ENCODE measurements at places on chromosomes 6 and 20.
A peak's percentile ranks its signal among the peaks of the same experiment; 100 is the strongest.

DNA sequence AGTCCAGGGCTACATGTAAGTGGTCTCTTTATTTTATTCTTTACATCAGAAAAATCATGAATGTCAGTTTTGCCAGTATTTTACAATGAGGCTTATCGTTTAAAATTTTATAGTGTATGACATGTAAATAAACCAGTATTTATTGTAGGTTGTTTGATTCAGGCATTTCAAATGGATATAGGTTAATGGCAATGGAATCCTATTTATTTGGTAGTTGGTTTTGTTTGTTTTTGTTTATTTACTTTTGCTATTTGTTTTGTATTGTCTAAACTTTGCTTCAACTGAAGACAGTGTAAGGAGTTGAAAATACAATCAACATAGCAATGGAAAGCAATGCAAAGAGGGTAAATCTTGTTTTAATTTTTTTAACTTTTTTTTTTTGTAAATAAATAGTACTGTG lies 119.0 kb upstream of the SAMD5 start:
- no peak for DNase-seq

GRCh38 chr20:53223626-53224172 lies 251.5 kb downstream of the TSHZ2 start:
- peak; percentile 48 for DNase-seq

DNA sequence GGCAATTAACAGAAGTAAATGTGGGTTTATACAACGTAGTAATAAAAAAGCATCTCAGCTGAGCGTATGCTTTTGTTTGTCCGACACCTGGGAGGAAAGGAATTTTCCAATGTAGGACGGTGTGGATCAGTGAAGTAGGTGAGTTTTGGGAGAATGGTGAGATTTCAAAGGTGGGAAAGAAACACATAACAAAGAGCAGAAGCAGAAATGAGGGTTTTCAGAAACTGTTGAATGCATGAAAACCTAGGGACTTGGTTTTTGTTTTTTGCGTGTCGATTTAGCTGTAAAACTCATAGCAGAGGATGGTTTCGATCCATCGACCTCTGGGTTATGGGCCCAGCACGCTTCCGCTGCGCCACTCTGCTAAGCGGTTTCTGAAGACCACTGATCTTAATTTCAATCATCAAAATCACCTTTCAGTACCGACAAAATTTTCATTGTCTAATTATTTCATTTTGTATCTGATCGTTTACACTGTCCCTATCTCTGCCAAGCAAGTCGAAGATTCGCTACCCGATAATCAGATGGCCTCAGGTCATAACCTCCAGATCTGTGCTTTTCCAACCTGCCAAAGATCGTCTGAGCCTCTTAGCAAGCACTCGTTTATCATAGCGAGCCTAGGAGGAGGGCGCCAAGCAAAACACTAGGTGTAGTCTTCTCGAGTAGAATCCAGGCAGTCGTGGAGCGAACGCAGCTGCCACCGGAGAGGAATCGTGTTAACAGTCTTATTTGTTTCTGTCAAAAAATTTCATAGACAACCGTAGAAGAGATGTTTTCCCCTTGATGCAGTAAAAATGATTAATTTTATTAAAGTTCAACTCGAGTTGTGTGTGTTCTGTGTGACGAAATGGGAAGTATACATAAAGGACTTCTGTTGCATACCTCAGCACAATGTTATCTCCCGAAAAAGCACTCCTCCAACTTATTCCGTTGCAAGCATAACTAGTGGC lies 20.9 kb upstream of the POM121L2 start:
- DNase-seq, result peak; percentile 60

- DNase-seq, result no peak
These were observed 3.2 kb downstream of the TTLL2 start for GRCh38 chr6:167328086-167328485.

DNA sequence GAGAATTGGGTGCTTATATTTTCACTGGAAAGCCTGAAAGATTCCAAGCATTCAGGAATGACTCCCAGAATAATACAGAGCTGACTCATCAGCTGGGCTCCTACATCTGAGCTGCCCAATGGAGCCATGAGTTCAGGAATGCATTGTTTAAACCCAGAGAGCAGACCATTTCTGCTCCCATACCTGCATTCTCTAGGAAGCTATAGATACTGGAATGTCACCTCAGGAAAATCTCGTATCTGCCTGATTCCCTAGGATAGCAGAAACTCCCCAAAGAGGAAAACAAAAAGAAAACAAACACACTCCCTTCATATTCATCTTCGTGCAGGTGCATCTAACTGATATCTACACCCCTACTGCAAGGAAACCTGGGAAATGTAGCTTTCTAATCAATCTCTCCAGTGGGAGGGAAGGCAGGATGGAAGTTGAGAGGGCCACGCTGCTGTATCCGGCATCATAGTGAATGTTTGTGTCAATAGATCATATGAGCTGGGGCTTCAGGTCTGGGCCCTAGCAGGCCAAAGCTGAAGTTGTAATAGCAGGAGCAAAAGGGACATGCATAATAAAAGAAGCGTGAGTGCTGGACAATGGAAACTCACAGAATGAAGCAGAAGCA lies 8.2 kb upstream of the SLC2A12 start:
- DNase-seq, result peak; percentile 82

- DNase-seq, result peak; percentile 62
These were observed 77.5 kb downstream of the CAP2 start for GRCh38 chr6:17470938-17471327.

GRCh38 chr20:52959125-52959524 lies 13.0 kb upstream of the TSHZ2 start:
- DNase-seq, result peak; percentile 84

- no peak for DNase-seq
These were observed 443.1 kb upstream of the OPRM1 start for GRCh38 chr6:153595903-153596302.

DNA sequence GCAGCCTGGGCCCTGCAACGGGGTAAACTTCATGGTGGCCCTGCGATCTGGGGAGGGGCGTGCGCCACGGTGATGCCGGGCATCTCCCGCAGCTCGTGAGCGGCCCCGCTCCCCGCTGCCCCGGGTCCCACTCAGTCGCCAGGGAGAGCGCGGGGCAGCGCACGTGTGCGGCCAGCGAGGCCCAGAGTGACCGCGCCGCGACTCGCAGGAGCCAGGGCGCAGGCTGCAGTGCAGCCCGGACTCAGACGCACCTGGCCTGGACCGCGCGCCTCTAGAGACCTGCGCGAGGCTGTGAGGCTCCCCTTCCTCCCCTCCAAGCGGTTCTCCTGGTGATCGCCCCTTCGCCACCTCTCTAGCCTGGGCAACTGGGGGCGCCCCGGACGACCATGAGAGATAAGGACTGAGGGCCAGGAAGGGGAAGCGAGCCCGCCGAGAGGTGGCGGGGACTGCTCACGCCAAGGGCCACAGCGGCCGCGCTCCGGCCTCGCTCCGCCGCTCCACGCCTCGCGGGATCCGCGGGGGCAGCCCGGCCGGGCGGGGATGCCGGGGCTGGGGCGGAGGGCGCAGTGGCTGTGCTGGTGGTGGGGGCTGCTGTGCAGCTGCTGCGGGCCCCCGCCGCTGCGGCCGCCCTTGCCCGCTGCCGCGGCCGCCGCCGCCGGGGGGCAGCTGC lies 652 bp downstream of the BMP6 start:
- no peak for DNase-seq

- DNase-seq, result peak; percentile 87
These were observed 44.3 kb downstream of the HDGFL1 start for GRCh38 chr6:22613695-22614094.

All from fibroblast of skin of abdomen (primary cell).